SK-MEL-5 (cell line): ENCODE measurements at places on chromosomes 7 and 10. TPM values are rescaled to one million over a fixed set of nuclear protein-coding genes. Genes with fewer than 3 reads are reported as not detected.

The TRIM50 gene
- not detected in 2 replicates for total RNA-seq

The CLDN4 gene
- not detected in 2 replicates for total RNA-seq

The BAIAP2L1 gene
- 18.1 and 20.4 TPM in 2 replicates for total RNA-seq

The GIMAP5 gene
- total RNA-seq = 0.26 and 0.35 TPM in 2 replicates

The CCZ1B gene
- total RNA-seq = 36.5 and 45.2 TPM in 2 replicates

The JCAD gene
- 0.53 and 0.56 TPM in 2 replicates for total RNA-seq
